ENCODE measurements at places on chromosomes 12 and 14.

DNA sequence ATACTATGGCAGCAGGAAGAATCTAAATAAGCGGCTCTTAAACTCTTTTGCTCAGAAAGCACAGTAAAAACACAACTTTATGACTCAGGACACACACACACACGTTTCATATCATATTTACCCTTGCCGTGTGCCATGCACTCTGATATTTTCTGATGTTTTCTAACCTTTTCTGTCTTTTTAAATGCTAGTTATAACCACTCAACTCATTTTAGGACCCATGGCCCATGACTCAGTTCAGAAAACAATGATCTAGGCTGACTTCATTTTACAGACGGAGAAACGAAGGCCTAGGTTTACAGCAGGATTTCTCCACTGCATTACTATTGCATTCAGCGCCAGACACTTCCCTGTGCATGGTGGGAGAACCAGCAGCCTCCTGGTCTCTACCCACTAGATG is 9.1 kb downstream of the VWF start:
- DNase-seq, result no peak

DNA sequence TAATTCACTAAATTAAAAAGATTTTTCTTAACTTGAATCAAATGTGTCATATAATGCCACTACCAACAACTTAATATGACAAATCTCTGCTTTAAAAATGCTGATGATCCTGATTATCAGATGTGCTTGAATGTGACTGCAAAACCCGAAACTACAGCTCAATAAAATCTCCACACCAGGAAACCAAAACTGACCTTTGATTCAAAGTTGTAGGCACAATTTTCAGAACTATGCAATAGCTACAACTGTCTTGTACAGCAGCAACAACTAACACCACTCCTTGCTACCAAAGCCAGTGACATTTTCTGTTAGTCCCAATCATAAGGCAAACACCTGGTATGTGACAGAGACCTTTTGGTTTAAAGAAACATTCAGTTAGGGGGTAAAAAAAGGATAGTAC is 147.3 kb downstream of the CEP83 start:
- DNase-seq, result no peak

DNA sequence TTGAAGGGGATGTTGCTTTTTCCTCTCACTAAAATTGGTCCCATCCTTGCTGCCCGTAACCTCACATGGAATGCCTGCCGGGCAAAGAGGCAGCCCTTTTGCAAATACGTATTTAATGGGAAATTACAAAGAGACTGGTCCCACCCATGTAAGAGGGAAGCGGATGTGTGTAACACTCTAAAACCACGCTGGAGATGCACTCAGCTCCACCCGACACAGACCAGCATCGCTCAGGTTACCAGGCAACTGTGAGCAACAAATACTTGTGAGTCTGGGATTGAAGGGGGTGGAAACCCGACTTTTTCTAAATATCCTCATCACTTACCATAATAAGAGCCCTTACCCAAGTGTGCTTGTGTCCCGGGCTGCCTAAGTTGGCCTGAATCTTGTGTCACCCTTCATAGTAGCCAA is 47.7 kb downstream of the ELK3 start:
- DNase-seq, result no peak

- DNase-seq, result no peak
Observed at GRCh38 chr14:75315144-75315543, 36.5 kb downstream of the FOS start.

- no peak for DNase-seq
Observed at GRCh38 chr12:21353487-21353886, 18.8 kb upstream of the SLCO1A2 start.

GRCh38 chr12:73414926-73415325 is 1122.7 kb upstream of the ATXN7L3B start:
- no peak for DNase-seq

GRCh38 chr12:67797185-67797741 is 148.7 kb downstream of the DYRK2 start:
- no peak for DNase-seq

DNA sequence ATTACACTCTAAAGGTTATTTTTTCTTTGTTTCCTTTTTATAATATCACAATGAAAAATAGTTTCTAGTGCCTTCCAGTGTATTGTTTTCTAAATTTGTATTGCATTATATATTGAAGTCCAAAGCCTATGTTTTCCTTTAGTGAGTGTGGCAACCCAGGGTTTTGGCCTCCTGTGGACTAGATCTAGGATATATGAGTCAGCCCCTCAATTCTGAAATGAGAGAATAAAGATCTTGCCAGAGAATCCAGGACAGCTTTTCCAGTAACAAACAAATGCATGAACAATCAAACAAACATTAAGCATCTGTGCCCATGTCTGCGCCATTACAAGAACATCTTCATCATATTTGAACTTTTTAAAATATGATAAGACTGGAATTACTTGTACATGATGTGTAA is 70.7 kb upstream of the SSTR1 start:
- DNase-seq, result no peak

- DNase-seq, result no peak
Observed at GRCh38 chr14:38090506-38090905, 117.2 kb upstream of the SSTR1 start.

DNA sequence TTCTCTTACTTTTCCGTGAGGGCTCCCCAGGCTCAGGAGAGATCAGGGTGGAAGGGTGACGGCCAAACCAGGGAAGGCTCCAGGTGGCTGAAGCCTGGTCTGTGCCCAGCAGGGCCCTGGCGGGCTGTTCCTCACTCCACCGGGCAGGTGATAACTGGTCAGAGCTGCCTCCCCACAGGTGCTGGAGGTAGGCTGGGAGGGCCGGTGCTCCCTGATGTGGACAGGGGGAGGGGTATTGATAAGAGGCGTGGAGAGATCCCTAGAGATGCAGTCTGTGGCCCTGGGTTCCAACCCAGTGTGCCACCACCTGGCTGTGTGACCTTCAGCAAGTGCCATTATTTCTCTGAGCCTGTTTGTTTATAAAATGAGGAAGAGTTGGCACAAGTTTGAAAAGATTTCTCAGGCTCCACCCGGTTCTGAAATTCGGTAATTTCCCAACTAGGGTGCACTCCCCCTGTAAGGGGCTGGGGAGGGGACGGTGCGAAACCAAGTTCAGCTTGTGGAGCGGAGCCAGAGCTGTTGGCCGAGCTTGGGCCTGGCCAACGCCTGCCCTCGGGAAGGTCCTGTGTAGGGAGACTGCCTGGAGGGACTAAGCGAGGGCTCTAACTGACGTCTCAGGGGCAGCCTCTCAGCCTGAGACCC is 1.0 kb upstream of the NR4A1 start:
- DNase-seq, result peak; percentile 35

DNA sequence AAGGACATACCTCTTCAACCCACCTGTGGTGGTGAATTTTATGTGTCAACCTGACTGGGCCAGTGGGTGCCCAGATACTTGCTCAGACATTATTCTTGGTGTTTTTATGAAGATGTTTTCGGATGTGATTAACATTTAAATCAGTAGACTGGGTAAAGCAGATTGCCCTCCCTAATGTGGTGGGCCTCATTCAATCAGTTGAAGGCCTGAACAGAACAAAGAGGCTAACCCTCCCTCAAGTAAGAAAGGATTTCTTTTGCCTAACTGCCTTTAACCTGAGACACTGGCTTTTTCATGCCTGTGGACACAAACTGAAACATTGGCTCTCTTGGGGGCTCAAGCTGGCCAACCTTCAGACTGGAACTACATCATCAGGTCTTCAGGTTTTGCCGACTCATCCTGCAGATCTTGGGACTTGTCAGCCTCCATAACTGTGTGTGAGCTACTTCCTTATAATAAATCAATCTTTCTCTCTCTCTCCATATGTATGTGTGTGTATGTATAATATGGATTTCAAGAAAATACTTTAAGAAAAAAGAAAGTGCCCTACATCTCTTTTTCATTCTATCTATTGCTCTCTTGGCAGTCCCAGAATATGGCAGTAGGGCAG is 39.4 kb downstream of the RTN1 start:
- DNase-seq, result no peak

GRCh38 chr12:93767524-93767863 is 90.3 kb downstream of the CRADD start:
- DNase-seq, result no peak

GRCh38 chr12:124347335-124347734 is 52.4 kb downstream of the RFLNA start:
- DNase-seq, result no peak

GRCh38 chr14:52067873-52068614 is 815 bp downstream of the NID2 start:
- peak; percentile 28 for DNase-seq

- DNase-seq, result no peak
Observed at GRCh38 chr14:95698287-95698686, 12.1 kb downstream of the TCL1B start.

Data from neural crest cell (in vitro differentiated cells).